ENCODE measurements at places on chromosomes 4 and X.

DNA sequence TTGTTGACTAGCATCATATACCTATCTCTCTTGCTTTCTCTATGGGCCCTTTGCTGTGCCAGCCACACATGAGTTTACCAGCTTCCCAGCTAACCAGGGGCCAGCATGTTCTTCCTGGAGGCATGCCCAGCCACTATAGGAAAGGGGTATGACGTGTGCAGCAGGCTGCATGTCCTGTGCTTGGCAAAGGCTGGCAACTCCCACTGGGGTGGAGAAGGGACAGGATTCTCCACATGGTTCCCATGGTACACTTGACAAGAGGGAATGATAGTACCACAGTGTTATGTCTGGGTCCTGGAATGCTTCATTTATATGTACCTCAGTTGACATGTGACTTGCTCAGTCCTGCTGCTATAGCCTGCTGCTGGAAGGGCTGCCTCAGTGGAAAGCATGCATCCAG, 78.8 kb downstream of the TMEM164 start:
- no peak for ATAC-seq

DNA sequence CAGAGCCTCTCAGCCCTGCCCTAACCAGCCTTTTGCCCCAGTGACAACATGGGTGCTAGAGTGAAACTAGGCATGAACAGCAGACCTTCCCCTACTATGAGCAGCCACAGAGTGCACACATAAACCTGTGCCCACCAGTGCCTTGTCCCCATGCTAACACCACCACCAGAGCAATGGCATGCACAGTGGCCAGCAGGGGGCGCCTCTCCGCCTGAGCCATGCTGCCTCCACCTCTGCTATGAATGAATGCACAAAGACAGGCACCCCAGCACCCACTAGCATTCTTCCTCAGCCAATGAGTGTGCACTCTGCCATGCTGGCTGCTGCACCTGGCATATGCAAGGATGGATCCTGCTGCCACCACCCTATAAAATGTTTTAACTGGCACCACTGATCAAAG, 286.9 kb upstream of the FGF16 start:
- no peak for ATAC-seq

- ATAC-seq = no peak
Measured at GRCh38 chr4:75561789-75562188, 5.9 kb downstream of the ODAPH start.

- no peak for ATAC-seq
Measured at GRCh38 chr4:181470306-181470705, 772.9 kb upstream of the TENM3 start.

DNA sequence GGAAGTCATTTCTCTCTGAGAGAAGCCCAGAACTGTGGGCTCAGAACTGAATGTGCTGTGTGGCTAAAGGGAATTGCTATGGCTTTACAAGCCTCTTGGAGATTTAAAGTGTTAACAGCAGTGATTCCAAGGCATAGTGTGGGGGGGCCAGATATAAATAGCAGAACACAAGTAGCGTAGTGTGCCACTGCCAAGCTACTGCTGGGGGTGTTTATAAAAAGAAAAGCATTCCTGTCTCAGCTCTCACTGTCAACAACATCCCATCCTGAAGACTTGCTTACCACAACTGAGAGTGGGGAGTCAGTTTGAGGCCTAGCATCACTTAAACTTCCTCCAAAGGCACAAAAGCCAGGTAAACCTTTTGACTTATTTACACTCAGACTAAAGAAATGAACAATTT, at the start of gene ART3:
TSS of gene ART3 (plus strand) at position 242 of the 400 bp plus-strand sequence. CDS start 1,181 bp downstream, outside the sequence.
- no peak for ATAC-seq

GRCh38 chrX:74419864-74420195, 1.5 kb upstream of the SLC16A2 start:
- peak; percentile 10 for ATAC-seq

DNA sequence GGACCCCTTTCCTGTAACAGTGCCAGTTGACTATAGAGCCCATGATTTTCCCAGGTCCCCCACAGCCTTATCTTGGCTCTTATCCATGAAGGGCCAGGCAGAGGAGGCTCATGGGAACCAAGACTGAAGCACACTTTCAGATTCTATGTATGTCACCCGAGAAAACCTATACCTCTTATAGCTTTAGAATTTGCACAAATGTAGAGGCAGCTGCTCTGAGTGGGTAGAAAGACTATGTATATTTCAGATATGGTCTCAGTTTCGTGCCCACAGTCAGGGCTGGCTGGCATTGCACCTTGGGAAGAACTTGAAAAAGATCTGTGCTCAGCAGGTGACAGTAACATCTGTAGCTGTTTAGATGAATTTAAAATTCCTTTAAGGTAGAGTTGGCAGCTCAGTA, 8.3 kb upstream of the LNX1 start:
- ATAC-seq = no peak

DNA sequence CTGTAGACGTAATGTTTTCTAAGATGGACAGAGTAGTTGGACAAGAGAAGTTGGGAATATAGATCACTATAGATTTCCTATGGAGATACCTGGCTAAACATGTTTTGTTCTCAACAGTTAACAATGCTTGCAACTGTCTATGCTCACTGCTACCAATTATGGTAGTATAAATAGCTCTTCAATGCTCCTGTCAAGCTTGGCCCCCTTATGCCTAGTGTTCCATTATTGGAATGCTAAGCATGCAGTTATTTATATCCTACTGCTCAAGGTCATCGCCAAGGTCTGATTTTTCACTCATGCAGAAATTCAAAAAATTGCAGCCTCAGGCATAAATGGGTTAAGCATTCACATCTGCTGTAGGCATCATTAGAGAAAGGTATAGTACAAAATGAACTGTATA, 519.0 kb downstream of the IL15 start:
- no peak for ATAC-seq

- no peak for ATAC-seq
Measured at GRCh38 chr4:10803713-10804343, 119.3 kb upstream of the CLNK start.

DNA sequence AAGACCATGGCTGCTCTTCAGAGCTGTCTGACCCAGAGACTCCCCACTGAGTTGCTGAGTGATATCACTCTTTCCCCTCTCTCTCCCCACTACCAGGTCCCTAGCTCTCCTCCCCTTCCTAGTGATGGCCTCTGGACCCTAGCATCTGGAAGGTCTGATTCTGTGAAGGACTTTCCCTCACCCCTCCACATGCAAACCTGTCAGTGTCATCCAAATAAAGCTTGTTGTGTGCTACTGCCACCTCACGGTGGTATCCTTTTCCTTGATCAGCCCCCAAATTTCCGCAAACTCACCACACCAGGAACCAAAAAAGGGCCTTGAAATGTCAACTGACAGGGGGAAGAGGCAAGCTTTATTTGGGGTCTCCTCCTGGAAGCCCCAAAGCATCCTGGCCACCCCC, 500.2 kb downstream of the IDS start:
- no peak for ATAC-seq

DNA sequence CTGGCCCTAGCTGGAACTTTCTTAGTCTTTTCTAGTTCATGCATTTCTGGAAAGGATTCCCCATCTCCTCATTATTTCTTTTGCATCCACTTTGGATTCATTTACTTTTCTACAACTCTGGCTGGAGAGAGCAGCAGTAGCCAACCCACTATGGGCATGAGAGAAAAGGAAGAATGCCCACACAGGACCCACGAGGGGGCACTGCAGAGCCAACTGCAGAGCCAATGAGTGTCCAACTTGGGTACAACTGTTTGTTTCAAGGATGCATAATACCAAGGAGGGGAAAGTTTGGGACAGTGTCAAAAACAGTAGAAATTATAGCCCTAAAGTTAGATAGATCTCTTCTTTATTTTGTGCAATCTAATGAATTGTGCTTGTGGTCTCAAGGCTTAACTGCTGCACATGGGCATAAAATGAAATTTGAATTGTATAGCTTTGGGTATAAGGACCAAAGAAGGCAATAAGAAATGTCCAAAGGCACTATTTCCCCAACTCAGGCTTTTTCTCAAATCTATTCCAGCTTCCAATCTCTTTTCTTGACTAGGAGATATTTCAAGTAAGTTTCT, 230.6 kb downstream of the NSUN7 start:
- ATAC-seq = no peak

GRCh38 chr4:80213117-80213815, 16.0 kb downstream of the PRDM8 start:
- ATAC-seq = no peak

- ATAC-seq = no peak
Measured at GRCh38 chr4:22202975-22203710, 254.6 kb upstream of the KCNIP4 start.

DNA sequence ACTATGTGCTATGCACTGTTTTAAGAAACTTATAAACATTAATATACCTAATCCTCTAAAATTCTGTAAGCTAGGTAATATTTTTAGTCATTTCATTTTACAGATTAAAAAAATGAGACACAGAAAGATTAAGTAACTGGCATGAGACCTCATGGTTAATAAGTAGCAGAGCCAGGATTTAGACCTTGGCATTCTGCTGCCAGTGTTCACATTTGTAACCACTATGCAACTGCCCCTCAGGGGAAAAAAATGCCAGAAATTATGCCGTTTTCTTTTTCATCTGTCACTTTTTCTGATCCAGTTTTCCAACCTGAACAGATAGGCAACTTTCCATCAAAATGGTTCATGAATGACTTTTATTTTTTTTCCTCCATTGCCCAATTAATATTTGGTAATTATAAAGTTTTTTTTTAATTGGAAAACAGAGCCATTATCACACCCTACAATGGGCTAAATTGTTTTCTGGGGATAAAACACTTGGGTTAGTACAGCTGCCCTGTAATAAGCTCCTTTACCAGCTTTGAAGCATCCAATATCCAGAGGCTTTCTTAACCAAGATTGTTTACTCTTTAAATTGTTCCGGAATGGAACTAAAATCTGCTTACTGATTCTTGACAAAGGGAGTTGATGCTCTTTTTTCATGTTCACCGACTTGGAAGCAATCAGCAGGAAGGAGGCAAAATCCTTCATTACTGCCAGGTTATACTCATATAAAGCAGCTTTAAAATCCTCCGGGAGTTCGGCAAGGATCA, 56.4 kb upstream of the DDX60 start:
- no peak for ATAC-seq

DNA sequence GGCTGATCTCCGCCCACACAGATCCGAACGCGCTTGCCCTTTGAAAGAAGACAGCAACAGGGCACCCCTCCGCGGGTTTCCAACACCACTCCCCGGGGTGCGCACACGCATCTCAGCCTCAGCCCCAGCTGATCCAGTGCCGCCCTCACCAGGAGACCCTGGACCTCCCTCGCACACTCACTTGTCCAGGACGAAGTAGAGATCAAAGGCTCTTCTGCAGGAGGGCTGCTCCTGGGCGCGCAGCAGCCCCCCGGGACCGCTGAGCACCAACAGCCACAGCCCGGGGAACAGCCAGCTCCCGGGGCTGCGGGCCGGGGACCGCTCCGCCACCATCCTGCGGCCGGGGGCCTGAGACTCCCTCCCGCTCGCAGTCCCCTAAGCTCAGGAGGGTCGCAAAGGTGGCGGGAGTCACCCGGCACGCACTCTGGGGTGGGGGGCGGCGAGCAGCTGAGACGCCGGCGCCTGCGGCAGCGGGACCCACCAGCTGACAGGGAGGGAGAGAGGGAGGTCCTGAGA, 743 bp downstream of the ANTXR2 start:
- peak; percentile 16 for ATAC-seq

GRCh38 chr4:27248829-27249228, 388.2 kb downstream of the STIM2 start:
- no peak for ATAC-seq

DNA sequence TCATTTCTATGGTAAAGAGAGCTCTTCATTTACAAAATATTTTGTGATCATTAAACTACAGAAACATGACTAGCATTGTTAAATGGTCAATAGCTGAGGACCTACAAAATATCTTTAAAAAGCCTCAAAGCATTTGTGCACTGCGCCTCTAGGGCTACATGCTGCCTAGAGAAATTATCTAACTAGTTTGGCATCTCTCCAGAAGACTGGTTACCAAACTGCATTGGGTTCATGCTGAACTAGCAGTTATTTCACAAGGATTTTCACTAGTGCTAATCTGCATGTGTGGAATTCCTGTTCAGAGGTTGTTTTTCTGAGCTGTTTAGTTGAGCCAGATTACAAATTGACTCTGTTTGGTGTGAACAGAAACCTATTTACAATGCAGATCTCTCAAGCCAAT, 58.5 kb upstream of the PITX2 start:
- ATAC-seq = no peak

GRCh38 chr4:59248313-59248712, 1951.8 kb upstream of the ADGRL3 start:
- ATAC-seq = no peak

GRCh38 chr4:8556341-8557150, 23.6 kb upstream of the GPR78 start:
- no peak for ATAC-seq

DNA sequence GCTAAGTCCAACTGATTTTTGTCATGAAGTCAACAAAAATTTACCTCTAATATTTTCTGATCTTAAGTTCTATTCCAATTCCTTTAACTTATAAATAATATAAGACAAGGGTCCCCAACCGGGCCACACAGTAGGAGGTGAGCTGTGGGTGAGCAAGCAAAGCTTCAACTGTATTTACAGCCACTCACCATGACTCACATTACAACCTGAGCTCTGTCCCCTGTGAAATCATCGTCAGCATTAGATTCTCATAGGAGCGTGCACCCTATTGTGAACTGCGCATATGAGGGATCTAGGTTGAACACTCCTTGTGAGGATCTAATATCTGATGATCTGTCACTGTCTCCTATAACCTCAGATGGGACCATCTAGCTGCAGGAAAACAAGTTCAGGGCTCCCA, 227.4 kb downstream of the MAPK10 start:
- no peak for ATAC-seq

DNA sequence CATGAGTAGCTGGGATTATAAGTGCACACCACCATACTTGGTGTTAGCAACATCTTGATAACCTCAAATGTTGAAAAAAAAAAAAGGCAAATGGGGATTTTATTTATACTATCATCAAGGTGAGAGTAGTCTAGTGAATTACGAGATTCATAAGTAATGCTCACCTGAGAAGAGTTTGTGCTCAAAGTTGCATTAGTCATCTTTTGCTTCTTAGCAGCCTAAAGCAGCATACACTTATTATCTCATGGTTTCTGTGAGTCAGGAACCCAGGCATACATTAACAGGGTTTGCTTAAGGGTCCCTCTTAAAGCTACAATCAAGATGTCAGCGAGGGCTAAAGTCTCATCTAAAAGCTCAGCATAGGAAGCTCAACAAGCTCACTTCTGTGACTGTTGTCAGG, 8.2 kb upstream of the EXOSC9 start:
- ATAC-seq = no peak

DNA sequence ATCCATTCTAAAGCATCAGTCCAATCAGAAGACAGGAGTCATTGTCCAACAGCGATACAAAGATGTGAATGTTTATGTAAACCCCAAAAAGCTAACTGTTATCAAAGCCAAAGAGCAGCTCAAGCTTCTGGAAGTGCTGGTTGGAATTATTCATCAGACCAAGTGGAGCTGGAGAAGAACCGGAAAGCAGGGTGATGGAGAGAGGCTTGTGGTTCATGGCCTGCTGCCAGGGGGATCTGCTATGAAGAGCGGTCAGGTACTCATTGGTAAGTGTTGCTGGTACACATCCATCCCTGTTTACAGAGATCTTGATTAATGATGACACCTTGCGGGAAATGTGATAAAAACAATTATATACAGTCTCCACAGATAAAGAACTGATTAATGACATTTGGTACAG, 11.0 kb downstream of the INTU start:
- ATAC-seq = no peak

GRCh38 chr4:150176547-150176946, 98.3 kb downstream of the DCLK2 start:
- no peak for ATAC-seq

GRCh38 chrX:27186671-27187070, 276.5 kb downstream of the PPP4R3C start:
- ATAC-seq = no peak

- ATAC-seq = no peak
Measured at GRCh38 chr4:59222221-59222620, 1977.9 kb upstream of the ADGRL3 start.

Data from activated T-helper 17 cell treated with anti-CD3 and anti-CD28 coated beads, Interleukin-2, amount 50 U/mL, for 72 hours (primary cell).